Activated CD8-positive, alpha-beta memory T cell treated with anti-CD3 and anti-CD28 coated beads for 24 hours (primary cell): ENCODE measurements at places on chromosomes 2 and 18.

DNA sequence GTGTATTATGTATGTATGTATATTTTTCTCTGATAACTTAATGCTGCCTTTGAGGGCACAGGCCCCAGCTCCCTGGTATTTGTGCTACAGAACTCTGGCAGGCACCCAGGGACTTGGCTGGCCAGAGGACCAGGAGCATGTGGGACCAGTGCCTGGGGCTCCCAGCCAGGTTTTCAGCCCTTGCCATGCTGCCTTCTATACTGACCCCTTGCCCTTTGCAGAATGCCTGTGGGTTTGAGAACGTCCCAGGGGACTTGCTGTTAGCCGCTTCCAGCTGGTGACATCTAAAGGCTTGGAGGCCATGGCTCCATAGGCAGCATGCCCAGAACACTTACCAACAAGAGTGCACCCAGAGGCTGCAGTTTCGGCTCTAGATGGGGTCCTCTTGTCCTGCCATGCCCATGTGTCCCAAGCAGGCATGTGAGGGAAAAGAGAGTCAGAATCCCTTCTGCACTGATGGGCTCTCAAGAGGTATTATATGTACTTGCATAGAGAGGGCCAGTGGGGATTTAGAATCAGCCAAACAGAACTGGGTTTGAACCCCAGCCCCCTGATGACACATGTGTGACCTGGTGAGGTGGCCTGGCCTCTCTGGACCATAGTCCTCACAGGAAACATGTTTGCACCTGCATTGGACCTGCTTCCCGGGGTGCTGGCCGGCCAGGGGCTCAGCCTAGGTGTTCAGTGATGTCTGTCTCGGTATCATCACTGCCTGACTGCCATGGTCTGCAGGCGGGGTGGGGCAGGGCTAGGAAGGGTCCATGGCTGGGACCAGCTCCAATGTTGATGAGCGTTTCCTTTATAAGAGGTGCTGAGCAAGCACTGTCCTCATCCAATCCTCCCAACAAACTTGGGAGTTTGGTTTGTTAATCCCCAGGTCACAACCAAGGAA lies 119.2 kb upstream of the FHL2 start:
- no peak for DNase-seq

- no peak for DNase-seq
Observed at GRCh38 chr18:52341608-52342381, 1.8 kb downstream of the DCC start.

DNA sequence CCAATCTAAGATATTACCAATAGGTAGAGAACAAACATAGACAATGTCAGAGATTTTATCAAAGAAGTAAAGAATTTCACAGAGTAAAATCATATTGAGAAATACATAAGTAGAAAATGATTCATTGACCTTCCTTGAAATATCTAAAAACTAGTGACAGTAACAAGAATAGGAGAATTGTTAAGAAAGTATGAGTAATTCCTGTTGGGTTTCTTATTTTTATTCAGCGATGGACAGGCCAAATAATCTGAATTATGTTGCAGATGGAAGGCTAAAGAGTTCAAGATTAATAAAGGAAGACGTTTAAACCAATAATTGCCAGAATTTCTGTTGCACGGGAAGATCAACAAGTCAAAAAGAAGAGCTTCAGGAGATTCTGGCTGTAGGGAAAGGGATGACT lies 163.4 kb upstream of the RASGRP3 start:
- no peak for DNase-seq

DNA sequence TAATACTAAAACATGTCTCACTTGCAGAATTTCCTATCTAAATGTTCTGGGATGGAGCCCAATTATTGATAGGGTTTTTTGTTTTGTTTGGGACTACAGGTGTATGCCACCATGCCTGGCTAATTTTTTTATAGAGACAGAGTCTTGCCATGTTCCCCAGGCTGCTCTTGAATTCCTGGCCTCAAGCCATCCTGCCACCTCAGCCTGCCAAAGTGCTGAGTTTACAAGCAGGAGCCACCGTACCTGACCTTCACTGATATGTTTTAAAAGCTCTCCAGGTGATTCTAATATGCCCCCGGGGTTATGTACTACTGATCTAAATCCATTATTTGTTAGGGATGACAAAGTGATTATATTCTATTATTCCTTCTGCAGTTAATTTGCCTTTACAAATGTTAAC lies 2.2 kb downstream of the ELAC1 start:
- no peak for DNase-seq

DNA sequence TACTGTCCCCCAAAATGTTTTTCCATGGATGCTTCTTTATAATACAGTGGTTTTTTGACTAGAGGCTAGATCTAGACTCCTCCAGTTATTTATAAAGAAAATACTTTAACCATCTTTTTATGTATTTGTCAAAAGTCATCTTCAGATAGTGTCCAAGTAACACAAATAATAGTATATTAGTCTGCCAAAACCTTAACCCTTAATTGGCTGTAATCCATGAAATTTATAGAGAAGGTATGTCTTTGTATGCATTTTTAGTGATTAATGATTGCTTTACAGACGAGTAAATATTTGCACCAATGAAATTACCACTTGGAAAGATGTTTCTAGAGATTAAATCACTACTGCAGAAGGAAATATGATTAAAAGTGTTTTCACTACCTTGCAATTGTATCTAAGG lies 451.8 kb upstream of the NRXN1 start:
- DNase-seq: no peak

DNA sequence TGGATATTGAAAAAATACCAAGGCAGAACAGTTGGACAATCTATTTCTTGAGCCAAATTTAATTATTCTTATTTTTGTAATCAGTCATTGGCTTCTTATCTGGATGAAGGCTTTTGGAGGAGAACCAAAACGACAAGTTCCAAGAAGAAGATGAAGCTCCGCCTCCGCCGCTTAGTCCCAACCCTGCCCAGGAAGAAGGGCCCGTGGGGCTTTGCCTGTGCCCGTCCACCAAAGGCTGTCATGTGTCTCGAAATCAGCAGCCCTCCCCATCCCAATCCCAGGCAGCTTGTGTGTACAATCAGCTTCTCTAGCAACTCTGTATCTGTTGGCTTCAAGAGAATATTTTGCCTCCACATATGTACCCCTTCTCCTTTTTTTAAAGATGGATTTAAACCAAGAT lies 24.6 kb downstream of the PTRHD1 start:
- no peak for DNase-seq

DNA sequence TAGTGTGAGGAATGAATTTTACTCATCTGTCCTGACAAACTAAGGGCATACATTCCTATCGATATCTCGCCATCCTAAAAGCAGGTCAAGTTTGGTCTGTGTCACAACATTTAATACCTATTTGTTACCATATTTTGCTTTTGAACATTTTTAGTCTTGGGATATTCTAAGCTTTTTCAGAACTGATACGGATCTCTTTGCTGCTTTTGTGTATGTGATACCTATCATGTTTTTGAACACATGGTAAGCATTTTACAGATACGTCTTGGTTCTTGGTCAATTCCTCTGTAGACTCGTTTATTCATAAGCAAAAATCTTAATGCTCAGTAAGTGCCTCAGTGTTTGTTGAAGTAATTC lies 592 bp downstream of the ZNF397 start:
- DNase-seq: no peak

- no peak for DNase-seq
Observed at GRCh38 chr18:61352059-61352458, 18.8 kb downstream of the CDH20 start.

DNA sequence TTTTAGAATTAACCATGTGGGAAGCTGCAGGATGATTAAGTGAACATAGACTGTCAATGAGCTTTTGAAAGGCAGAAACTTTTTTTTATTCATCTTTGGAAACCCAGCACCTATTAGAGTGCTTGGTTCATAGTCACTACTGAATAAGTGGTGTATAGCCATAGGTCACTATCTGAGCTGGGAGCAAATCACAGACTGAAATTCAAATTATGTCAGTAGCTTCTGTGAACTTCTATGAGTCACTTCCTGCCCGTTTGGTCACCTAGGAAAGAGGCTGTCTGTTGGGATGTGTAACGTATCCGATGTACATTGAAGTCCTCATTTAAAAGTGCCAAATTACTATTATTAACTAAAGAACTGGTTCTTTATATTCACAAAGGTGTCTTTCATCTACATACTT lies 20.5 kb upstream of the SLC40A1 start:
- no peak for DNase-seq

GRCh38 chr2:36446294-36446693 lies 90.7 kb downstream of the CRIM1 start:
- no peak for DNase-seq

- DNase-seq: no peak
Observed at GRCh38 chr2:240462707-240463273, 27.3 kb downstream of the GPC1 start.

DNA sequence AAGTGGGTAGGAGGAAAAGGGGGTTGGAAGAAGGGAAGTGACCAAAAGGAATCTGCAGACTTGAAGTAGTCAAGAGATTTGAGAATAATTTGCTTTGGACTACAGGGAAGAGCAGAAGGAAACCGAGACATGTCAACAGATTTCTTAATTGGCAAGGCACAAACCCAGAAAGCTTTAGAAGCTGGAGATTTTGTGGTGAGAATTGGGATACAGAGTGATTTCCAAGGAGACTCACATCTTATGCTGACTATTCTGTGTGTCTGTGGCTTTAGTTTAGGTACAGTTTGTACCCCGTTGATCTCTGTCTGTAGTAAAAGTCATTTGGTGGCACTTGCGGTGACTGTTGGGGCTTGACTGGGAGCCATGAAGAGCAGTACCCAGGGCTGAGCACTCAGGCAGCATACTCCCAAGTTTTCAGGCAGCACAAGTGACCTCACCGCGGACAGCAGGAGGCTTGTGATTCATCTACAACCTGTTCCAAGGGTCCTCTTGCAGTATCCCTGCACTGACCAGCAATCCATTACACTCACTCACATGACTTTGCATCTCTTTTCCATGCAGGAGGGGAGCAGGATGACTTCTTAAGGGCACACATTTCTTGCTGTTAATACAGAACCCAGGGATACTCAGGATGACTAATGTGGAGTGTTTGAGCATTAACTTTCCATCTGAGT lies 97.1 kb upstream of the TNP1 start:
- no peak for DNase-seq

- no peak for DNase-seq
Observed at GRCh38 chr2:41496908-41497307, 550.9 kb upstream of the PKDCC start.

- DNase-seq: no peak
Observed at GRCh38 chr2:156675896-156676295, 239.7 kb downstream of the GPD2 start.

DNA sequence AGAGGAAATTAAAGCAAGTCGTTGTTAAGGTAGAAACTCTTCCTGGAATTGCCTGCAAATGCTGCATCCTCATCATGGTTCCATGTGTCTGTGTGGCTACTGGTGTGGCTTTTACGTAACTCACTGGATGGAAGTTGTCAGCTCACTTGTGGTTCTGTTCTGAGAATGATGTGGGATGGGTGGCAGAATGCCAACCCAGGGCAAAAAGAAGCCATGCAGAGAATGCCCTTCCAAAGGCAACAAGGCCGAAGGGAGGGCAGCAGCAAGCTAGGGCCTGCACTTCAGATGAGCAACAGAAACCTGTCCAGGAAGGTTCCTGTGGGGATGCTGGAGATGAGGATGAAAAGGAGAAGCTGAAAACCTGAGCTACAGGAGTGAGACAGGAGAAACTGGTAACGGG lies 10.4 kb upstream of the NAPG start:
- DNase-seq: no peak

GRCh38 chr2:150978053-150978452 lies 283.6 kb downstream of the RBM43 start:
- no peak for DNase-seq
